ENCODE measurements at places on chromosomes 6 and 20. TPM values are rescaled to one million over a fixed set of nuclear protein-coding genes. Genes with fewer than 3 reads are reported as not detected.
A peak's percentile ranks its signal among the peaks of the same experiment; 100 is the strongest.

GRCh38 chr20:37319151-37319671, 26.7 kb upstream of the SRC start:
- peak overlapping the region; percentile 92 for H3K27ac ChIP-seq
- peaks cover 35% of the 10 kb centered on the region for H3K4me1 ChIP-seq
- no peaks in the 10 kb centered on the region for H3K27me3 ChIP-seq
- H3K4me3 ChIP-seq, result no peak overlapping the region

The SYTL3 gene
- 6.7 TPM for total RNA-seq

- DNase-seq, result no peak
- no peaks in the 10 kb centered on the region for H3K27me3 ChIP-seq
- H3K4me3 ChIP-seq, result no peak overlapping the region
- H3K36me3 ChIP-seq, result no peaks in the 10 kb centered on the region
- H3K4me1 ChIP-seq, result peaks cover 9% of the 10 kb centered on the region
These were observed 4.6 kb upstream of the DST start for GRCh38 chr6:56647172-56647762.

DNA sequence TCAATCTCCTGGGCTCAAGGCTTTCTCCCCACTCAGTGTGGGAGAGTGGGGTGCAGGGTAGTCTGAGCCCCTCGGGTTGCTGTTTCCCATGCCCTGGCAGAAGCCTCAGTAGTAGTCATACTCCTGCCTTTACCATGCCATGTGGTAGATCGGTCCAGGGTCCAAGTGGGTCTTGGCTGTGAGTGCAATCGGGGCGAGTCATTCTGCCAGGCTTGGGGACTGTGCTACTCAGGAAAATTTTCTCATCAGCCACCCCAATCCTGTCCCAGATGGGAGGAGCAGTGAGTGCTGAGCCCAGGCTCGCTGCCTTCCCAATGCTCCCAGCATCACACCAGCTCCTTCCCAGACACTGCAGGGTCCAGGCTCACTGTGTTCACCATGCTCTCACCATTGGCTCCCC, 10.7 kb upstream of the RAET1L start:
- no peak for DNase-seq
- H3K36me3 ChIP-seq, result no peaks in the 10 kb centered on the region
- no peak overlapping the region for H3K27ac ChIP-seq
- no peak overlapping the region for H3K4me3 ChIP-seq

The MEI4 gene
- 0.36 TPM for total RNA-seq

DNA sequence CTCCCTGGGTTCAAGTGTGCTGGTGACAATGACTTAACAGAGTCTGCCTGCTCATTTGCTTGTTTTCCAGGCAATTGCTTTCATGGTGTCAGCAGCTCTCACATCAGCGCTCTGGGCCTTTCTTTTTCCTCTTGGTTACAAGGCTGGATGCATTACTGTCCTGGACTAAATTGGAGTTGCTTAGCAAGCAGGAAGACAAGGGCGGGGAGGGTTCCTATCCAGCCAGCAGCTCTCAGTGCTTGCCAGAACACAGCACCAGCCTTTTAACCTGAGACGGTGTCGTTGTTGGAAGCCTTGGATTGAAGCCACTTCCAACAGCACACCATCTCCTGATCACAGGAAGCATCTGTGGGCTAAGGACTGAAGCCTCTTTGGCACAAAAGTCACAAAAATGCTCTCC, 606.9 kb downstream of the CDH26 start:
- no peaks in the 10 kb centered on the region for H3K4me1 ChIP-seq
- H3K4me3 ChIP-seq, result no peak overlapping the region
- H3K36me3 ChIP-seq, result no peaks in the 10 kb centered on the region
- no peak for DNase-seq
- no peak overlapping the region for H3K27ac ChIP-seq
- H3K27me3 ChIP-seq, result no peaks in the 10 kb centered on the region

The SYNCRIP gene
- 28.5 TPM for total RNA-seq
